ENCODE measurements at places on chromosomes 1 and 21.

- peak; percentile 98 for DNase-seq
Observed at GRCh38 chr1:117077267-117077666, 17.1 kb downstream of the TTF2 start.

DNA sequence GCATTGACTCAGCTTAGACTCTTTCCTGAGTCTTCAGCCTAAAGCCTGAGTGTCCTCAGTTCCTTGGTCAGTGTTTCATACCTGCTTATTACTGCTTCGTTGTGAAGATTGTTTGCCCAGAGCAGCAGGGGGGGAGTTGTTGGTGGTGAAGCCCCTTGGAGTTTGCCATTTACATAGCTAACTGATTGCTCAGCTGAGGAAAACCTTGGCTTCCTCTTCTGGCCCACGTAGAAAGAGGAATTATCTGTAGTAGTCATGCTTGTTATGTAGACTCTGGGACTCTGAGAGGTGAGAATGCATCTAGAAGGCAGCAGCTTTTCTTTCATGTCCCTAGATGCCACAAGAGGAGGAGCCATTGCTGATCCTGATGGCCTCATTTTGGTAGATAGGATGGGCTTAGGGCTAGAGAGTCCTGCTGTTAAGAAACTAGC is 125.9 kb downstream of the MAST2 start:
- peak; percentile 58 for DNase-seq

DNA sequence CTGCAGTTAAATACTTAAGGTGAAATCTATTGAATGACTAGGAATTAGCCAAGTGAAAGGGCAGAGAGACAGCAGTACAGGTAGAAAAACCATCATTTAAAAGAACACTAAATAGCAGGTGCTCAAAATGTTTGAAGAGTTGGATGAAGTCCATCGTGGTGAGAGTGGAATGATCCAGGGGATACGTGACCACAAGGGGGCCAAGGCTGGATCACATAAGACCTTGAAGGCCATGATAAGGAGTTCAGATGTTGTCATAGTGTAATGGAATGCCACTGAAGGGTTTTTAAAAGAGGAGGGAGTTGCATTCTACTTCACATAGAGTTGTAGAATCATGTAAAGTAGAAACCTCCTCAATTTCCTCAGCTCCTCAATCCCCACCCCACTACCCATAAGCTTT is 34.8 kb upstream of the HOOK1 start:
- DNase-seq, result no peak

DNA sequence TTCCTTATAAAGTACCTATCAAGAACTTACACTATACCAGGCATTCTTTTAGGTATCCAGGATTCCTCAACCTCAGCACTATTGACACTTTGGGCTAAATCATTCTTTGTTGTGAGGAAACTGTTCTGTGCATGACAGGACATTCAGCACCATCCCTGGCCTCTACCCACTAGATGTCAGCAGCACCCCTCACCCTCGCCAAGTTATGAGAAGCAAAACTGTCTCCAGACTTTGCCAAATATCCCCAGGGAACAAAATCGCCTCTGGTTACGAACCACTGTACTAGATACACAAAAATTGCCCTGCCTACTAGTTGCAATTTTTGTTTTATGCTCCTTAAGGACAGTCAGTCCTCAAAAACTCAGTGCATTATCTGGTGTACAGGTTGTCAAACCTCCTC is 35.7 kb downstream of the PALMD start:
- no peak for DNase-seq

- no peak for DNase-seq
Observed at GRCh38 chr1:232550007-232550406, 79.9 kb downstream of the SIPA1L2 start.

DNA sequence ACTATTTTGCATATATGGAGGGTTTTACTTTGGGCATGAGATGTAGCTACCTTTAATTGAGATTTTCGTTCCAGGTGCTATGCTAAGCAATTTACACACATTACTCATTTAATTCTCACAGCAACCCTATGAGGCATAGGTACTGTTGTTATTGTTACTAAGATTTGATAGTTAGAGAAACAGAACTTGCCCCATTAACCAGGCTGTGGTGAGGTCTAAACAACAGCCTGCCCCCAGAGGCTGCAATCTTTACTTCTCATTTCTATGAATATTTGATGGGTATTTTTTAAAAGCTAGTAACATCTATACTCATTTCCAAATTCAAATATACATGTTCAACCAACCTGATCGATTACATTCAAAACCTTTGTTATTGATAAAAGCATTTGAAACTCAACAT is 155.6 kb downstream of the GALNT2 start:
- no peak for DNase-seq

DNA sequence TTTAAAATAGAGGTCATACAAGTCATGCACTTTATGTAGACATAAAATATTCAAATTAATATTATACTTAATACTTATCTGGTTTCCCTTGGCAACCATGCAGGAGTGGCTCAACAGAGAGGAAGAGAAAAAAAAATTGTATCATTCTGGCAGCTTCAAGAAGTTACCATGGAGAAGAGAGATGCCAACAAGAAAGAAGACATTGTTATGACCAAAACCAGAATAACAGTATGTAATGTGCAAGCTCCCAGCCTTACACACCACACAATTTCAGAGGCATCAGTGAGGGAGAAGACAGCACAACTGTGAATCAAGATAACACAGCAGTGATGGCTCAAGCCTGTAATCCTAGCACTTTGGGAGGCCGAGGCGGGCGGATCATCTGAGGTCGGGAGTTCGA is 49.1 kb upstream of the RCOR3 start:
- no peak for DNase-seq
